ENCODE measurements at places on chromosomes 5 and 9. TPM values are rescaled to one million over a fixed set of nuclear protein-coding genes. Genes with fewer than 3 reads are reported as not detected.

- DNase-seq, result peak; percentile 72
Observed at GRCh38 chr5:52989781-52990527, 802 bp downstream of the ITGA2 start.

PCDHGA8 gene
- polyA plus RNA-seq, result 0.12 TPM

GBGT1 gene
- 4.6 TPM for polyA plus RNA-seq

DNA sequence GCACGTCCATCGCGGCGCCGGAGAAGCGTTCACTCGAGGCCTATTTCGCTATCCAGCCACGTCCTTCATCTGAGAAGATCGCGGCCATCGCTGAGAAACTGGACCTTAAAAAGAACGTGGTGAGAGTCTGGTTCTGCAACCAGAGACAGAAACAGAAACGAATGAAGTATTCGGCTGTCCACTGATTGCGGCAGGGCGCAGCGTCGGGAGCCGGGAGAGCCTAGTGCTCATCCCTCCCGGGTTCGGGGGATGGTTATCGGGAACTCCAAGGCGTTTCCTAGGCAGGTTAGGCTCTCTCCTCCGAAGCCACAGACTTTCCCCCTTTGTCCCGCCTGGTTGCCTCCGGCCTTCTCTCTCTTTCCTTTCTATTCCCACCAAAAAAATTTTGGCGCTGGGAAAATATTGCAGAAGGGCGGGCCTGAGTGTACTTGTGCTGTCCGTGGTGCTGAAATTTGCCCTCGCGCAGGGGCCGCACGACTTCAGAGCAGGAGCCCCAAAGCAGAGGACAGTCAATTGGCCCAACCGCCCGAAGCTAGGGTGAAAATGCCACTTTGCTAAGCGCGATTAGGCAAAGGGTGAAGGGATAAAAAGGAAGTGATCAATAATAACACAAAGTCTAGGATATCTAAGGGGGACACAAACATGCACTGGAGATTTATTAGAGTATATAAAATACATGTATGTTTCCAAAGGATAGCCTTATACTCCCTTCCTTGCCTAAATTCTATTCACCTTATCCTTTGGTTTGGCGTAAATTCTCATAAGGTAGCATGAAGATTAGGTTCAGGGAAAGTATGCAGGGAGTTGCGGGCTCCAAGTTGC is 1.8 kb downstream of the POU4F3 start:
- DNase-seq, result peak; percentile 77

IL7R gene
- polyA plus RNA-seq, result 0.52 TPM

DNA sequence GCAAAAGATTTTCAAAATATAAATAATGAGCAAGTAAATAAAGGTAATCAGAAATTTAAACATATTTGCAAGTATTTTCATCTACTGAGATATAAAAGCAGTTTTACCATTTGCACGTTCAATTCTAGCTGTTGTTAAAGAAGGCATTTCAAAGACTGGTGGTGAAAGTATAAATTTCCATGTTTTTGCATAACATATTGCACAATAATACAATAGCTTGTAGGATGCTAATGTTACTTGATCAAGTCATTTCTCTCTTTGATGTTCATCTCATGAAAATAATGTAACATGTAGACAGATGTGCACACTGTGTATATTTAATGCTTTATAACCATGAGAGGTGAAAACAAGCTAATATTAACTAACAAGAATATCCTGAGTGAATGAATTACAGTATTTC is 651.9 kb downstream of the CDH9 start:
- no peak for DNase-seq

DNA sequence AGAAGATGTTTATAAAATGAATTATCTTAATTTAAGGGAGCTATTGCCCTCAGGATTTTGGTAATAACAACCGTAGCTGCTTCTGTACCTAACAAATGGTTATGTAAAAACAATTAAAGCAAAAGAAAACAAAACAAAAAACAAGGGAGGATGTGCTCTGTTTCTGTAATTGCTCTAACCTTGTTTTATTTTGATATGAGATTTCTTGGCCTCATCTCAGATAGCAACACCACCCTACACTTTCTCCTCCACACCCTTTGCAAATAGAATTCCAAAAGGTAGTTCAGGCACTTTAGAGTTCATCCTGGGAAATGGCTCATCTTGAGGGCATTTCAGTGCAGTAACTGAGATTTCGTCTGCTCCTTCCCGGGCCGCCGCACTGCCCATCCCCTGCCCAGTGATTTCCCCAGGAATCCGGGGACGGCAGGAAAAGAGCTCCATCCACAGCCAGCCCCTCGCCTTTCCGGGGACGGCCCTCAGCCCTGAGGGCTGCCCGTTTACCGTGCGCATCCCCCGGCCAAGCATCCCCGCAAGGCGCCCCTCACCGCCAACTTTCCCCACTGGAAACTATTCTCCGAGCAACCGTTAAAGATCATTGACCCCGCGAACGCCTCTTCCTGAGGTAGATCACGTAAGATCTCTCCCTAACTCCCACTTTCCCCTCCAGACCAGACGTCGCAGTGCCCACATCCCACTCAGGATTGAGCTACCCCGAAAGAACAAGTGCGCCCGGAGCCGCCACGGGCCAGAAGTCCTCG is 1.2 kb downstream of the FNBP1 start:
- DNase-seq, result peak; percentile 61

GRCh38 chr5:147479949-147480348 is 29.9 kb downstream of the DPYSL3 start:
- no peak for DNase-seq

DNA sequence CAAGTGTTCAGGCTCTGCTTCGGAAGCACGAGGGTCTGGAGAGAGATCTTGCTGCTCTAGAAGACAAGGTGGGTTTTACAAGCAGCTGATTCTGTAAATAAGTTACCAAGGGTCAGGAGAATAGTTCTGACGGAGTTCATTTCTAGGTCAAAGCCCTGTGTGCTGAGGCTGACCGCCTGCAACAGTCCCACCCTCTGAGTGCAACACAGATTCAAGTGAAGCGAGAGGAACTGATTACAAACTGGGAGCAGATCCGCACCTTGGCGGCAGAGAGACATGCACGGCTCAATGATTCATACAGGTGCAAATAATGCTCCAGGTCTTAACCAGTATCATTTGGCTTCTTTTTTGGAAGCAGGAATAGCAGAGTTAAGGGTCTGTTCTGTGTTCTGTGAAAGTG is 24.8 kb downstream of the SPTAN1 start:
- no peak for DNase-seq

GRCh38 chr5:33276628-33276950 is 164.2 kb upstream of the TARS1 start:
- no peak for DNase-seq

KIF4B gene
- not detected for polyA plus RNA-seq

DNA sequence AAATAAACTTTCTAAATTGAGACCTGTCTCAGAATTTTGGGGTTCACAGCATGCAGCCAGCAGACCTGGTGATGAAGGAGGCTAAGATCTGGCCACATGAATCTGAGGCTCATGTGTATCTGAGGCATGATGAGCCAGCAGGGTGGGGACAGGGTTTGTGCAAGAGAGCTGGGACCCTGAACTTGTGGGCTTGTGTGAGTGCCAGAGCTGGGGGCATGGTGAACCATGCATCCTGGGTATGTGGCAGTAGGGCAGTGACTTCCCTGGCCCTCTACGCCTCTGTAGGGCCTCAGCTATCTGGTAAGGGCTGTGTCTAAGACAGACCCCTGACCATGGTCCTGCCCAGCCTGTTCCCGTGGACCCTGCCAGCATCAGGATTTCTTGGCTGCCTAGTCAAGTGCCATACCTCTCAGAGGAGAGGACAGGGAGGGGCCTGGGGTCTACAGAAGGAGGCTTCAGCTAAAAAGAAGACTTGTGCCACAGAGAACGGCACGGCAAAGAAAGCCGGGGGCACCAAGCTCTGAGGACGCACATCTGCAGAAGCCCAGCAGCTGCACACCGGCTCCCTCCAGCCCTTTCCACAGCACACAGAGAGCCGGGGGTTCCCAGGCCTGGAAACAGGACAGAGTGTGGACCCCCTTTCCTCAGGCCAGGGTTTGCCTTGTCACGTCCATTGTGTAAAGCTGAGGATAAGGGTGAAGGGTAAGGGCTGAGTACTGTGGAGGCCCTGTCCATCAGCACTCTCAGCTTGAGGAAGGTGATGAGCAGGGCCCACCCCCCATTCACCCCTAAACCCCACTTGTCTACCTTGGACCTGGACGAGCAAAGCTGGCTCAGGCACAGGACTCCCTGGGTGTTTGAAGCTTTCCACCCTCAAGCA is 130.1 kb downstream of the MRPL36 start:
- DNase-seq, result no peak

PCDHB1 gene
- 0.08 TPM for polyA plus RNA-seq

WDR31 gene
- polyA plus RNA-seq, result 1.2 TPM

GRCh38 chr5:71589903-71590302 is 2.8 kb downstream of the MCCC2 start:
- DNase-seq, result no peak

DNA sequence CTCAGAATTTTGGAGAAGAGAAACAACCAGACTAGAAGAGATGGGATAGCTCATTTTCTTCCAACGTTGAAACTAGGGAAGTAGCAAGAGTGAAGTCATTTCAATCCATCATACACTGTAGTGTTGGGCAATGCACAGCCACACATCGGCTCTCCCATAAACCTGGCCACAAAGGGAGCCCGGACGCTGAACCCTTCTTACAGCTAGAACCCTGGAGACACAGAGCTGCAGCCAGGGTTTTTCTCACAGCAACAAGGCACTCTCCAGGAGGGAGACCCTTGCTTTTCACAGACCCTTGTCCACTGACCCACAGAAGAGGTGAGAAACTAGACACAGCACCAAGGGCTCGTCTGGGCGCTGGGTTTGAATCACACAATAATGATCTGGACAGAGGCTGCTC is 101.4 kb upstream of the FSTL4 start:
- no peak for DNase-seq

DNA sequence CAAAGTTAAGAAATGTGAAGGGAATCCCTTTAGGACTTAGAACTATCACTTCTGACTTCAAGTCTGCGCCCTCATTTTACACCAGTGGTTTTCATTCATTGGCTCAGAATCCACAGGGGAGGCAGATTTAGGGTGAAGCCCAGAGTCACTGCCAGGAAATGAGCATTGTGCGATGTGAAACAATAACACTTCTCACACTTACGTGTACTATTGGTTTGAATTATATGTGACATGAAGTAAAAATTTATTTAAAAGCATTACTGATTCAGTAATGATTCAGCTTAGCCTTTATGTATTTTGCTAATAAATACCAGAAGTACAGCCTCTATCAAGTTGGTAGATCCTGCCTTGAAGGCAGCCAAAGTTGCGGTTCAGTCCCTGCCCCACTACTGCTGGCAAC is 98.6 kb downstream of the PAM start:
- DNase-seq, result no peak

- DNase-seq, result no peak
Observed at GRCh38 chr5:158014372-158014771, 155.4 kb upstream of the CLINT1 start.

GRCh38 chr5:170081616-170082015 is 24.1 kb upstream of the FOXI1 start:
- DNase-seq, result no peak

SET gene
- 77.3 TPM for polyA plus RNA-seq

GRCh38 chr9:7534211-7534935 is 265.2 kb downstream of the DMAC1 start:
- no peak for DNase-seq

ELAVL2 gene
- polyA plus RNA-seq, result not detected

GRCh38 chr5:122263352-122264030 is 48.5 kb upstream of the SNCAIP start:
- no peak for DNase-seq

DNA sequence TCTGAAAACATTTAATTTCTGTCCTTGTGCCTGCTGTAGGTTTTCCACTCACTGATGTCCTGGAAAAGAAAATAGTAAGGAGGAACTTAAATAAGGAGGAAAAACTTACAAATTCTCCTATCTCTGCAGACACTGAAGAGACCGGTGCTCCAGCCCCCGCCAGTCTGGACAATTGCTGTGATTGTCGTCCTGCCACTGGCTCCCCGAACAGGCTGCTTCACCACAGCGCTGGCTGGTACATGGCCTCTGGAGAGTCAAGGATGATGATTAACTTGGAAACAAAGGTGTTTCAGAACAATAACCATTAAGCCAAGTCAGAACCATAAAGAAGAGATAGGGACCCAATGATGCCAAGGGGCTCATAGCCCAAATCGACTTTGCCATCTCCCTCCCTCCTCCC is 7.3 kb downstream of the PLAC8L1 start:
- DNase-seq, result no peak

DNA sequence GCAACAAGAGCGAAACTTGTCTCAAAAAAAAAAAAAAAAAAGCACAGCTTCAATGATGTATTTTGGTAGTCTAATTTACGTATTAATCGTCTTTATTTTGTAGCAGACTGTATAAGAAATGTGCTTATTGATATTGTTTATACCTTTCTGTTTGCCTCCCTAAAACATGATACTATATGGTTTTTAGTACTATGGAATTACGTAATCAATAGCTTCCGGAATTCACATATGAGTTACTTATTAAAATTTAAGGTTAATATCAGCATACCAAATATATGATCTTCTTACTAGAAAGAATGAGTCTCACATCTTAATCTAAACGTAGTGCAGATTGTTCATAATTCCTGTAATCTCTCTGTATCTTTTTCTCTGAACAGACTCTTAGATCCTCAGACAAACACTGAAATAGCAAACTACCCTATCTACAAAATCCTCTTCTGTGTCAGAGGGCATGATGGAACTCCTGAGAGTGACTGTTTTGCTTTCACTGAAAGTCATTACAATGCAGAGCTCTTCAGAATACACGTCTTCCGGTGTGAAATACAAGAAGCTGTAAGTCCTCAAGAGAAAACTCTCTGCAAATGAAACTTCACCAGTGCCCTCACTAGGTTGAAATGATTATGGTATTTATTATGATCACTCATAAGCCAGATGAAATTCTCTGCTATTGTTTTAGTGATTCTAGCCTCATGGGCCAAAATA is 44.4 kb upstream of the GPR21 start:
- DNase-seq, result no peak

DNA sequence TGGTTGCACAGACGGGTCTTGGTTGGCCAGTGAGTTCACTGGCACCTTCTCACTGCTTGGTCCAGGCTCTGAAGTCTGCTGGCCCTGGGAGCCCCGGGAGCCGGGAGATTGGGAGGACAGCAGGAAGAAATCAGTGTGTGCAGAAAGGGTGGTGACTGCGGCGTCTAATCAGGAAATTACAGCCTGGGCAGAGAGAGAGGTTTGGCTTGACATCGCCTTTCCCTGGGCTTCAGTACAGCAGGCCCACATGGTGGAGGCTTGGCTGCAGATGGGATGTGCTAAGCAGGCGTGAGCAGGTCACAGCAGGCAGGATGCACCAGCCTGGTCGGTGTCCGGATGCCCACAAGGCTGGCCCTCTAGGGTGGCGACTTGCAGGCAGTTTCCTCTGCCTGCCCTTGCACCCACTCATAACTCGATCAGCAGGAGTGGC is 17.2 kb downstream of the PITX1 start:
- no peak for DNase-seq

C9orf50 gene
- not detected for polyA plus RNA-seq

DNA sequence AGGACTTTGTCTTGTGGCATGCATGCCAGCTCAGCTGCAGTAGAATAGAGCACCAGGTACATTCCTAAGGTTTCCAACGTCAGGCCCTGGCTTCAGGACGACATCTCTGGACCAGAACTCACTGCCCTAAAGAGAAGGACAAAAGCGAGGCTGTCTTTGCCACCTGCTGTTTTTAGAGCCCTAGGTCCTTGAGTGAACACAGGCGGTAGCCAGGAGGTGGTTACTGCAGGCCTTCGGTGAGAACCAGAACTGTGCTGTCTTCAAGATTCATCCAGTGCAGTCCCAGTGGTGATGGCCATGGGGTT is 288.9 kb upstream of the CDH18 start:
- no peak for DNase-seq

UQCRQ gene
- polyA plus RNA-seq, result 216 TPM

Data from pancreas (tissue), 10 donors.